ENCODE measurements at places on chromosomes 4 and X.
A peak's percentile ranks its signal among the peaks of the same experiment; 100 is the strongest.

GRCh38 chr4:152771741-152772533, 7.6 kb downstream of the TIGD4 start:
- no peak for DNase-seq

DNA sequence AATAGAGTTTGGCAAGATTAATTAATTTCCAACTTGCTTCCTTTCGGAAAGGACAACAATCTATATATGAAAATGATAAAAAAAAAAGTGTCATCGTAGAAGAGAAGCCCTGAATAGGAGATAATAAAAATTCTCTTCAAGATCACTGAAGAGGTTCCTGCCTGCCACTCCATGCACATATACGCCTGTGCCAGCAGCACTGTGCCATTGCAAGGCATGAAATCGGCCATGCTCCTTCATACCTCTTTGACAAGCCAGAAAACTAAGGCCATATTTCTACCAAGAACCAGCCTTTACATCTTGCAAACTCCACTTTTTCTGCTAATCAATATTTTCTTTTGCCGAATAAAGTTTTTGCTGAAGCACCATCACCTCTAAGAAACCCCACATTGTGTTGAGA, 365.5 kb downstream of the CXXC4 start:
- DNase-seq: no peak

DNA sequence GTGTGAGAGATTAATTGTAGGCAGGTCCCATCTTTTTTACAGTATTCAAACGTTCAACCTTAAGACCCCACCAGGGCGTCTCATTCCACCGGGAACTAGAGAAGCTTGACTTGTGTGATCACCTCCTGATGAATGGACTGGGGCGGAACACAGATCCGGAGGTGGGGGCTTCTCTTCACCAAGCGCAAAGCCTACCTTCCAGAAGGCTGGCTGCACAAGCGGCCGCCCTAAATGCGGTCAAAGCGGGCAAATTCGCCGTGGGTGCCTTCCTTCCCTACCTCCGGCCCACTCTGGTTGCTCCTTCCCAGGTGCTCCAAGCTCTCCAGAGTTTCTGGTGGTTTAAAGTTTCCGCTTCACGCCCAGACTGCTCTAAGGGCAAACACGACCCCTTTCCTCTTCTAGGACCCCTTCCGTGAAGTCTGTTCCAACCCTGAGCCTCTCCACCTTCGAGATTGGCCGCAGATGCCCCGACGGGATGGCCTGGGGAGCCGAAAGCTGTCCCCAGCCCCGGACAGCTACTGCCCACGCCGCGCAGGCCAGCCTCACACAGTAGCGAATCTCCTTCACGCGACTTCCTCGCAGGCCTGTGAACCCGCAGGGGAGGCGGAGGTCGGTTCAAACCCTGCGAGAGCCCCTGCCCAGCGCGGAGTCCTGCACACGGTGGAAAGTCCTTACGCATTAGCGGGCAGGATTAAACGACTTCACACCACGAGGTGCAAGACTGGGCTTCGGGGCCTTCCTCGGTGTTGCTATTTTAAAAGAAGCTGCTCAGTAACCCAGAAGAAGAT, 1.6 kb upstream of the WWC2 start:
- no peak for DNase-seq

- no peak for DNase-seq
Measured at GRCh38 chr4:185171373-185172071, 28.5 kb downstream of the SLC25A4 start.

GRCh38 chr4:77651820-77652219, 46.2 kb downstream of the CXCL13 start:
- DNase-seq: no peak

DNA sequence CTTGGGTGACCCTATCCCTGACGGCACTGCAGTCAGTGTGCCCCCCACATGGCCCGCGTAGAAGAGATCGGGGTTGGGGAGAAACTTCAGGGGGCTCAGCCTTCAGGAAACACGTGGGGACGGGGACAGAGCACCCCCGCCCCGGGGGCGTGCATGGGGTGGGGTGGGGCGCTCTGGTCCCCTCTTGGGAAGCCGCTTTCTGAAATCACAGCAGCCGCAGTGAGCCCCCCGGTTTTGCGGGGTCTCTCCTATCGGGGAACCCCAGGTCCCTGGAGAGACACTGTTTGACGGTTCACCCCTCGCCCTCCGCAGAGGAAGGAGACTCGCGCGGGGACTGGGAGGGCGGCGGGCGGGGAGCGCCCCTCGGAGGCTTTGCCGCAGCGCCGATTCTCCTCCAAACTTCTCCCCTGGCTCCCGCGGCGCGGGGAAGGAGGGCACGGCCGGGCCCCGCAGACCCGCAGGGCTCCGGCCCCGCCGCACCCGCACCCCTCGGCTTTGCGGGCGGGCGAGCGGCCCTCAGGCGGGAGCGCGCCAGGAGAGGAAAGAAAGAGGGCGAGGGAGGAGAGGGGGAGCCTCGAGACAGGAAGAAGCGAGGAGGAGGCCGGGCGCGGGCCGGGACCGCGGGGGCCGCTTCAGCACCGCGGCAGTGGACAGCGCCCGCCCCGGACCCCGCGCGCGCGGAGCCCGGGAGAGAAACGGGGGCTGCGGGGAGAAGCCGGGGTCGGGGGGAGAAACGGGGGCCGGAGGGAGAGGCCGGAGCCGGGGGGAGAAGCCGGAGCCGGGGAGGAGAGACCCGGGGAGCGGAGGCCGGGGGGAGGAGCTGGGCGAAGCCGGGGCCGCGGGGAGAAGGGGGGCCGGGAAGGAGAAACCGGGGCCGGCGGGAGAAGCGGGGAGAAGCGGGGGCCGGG, 612 bp downstream of the CPLX1 start:
- DNase-seq: no peak

DNA sequence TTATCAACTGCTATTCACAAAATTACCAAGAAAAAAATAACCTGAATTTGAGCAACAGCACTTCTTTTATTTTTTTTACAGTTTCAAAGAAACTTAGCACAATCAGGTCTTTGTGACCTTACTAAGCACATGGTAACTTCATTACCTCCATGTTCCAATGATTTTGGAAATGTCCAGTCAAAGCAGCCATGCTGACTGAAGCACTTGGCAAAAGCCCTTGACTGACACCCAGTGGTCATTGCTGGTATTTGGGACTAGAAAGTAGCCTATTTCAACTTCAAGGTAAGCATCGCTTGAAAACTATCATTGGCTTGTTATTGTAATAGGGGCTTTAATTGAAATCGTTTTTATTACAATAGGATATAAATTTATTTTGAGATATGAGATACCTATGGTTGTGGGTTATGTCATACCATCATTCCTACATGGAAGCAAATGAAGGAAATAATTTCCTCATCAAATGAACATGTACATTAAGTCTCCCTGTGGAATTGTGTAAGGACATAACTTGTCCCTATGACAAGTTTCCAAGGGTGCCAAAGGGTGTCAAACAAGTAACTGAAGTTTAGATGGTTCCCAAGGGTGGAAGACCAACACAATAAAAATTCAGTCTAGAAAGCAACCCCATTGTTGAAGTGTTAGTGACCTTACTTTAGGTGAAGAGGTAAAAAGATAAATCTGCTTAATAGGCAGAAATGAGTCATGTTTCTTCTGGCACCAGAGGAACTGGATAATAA, 15.2 kb upstream of the ANXA10 start:
- peak; percentile 44 for DNase-seq

GRCh38 chr4:170336238-170336775, 246.6 kb upstream of the AADAT start:
- no peak for DNase-seq

- DNase-seq: peak; percentile 8
Measured at GRCh38 chr4:37244583-37245390, at the start of gene NWD2. TSS of gene NWD2 (plus strand) at chr4:37244743. CDS start at chr4:37245068, 325 bp downstream.

DNA sequence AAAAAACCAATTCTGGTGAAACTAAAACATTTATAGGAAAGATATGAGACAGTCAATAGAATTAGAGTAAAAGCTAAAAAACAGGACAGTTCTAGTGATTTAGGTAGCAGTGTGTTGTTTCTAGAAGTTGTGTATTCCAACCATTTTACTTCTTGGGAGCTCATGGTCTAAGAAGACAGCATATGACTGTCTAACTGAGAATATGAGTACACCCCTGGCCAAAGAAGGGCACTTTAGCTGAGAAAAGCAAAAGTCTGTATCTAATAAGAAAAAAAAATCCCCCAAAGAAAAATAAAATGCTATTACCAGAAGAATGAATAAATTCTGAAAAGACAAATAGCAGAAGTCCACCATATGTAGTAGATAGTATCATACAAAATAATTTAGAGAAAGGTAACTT, 26.4 kb downstream of the EREG start:
- DNase-seq: no peak

- DNase-seq: no peak
Measured at GRCh38 chr4:99645036-99645435, 12.6 kb downstream of the C4orf54 start.

- DNase-seq: no peak
Measured at GRCh38 chr4:71677568-71677967, 106.3 kb downstream of the GC start.

- DNase-seq: no peak
Measured at GRCh38 chr4:150395872-150396271, 186.1 kb upstream of the MAB21L2 start.

GRCh38 chrX:141924293-141924692, 20.6 kb downstream of the MAGEC1 start:
- no peak for DNase-seq

GRCh38 chrX:44843318-44843702, 511 bp upstream of the DUSP21 start:
- no peak for DNase-seq

- DNase-seq: no peak
Measured at GRCh38 chr4:139725236-139725635, 59.6 kb downstream of the MGST2 start.

DNA sequence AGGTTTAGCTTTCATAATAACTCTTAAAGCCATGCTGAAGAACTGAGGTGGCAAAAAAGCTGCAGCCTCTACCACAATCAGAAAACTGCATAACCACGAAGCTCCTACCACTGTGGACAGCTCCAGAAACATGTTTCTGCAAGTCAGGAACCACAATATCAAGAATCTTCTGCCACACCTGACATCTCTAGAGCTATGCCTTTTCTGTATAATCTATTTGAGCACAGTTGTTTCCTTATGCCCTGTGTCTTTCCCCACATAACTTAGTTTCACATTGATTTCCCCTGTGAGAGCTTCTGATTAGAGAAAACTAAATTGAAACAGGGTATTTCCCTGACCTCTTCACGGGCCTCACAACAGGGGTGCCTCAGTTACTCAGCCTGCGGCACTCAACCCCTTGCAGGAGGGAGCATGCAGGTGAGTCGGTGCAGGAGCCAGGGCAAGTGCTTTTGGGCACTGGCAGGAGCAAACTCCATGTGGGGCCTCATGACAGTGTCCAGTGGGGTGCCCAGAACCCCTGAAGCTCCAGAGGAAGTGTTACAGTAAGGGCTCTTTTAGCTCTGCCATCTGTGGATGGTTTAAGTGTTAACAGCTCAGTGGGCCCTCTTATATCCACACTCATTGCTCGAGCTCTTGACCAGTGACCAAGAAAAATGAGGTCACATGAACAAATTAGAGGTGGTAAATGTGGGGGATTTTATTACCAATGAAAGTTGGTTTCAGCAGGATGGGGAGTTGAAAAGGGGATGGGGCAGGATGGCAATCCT, 132.8 kb upstream of the BMP3 start:
- DNase-seq: no peak

DNA sequence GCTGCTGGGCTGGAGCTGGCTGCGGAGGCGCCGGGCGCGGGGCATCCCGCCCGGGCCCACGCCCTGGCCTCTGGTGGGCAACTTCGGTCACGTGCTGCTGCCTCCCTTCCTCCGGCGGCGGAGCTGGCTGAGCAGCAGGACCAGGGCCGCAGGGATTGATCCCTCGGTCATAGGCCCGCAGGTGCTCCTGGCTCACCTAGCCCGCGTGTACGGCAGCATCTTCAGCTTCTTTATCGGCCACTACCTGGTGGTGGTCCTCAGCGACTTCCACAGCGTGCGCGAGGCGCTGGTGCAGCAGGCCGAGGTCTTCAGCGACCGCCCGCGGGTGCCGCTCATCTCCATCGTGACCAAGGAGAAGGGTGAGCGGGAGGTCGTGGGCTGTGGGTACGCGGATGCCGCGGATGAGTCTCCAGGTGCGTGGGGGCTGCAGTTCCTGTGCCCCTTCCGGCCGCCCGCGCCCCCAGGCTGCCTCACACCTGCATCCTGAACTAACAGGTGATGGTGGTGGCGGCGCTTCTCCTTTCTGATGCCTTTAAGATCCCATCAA, 499 bp downstream of the CYP2U1 start:
- no peak for DNase-seq

- DNase-seq: no peak
Measured at GRCh38 chr4:10656420-10656819, 28.1 kb downstream of the CLNK start.

GRCh38 chr4:41452484-41453225, 85.3 kb upstream of the LIMCH1 start:
- peak; percentile 86 for DNase-seq

GRCh38 chrX:11375614-11376119, 82.5 kb downstream of the AMELX start:
- DNase-seq: no peak

- no peak for DNase-seq
Measured at GRCh38 chr4:117873779-117874178, 160.5 kb upstream of the NDST3 start.

GRCh38 chr4:95091272-95091671, 333.5 kb downstream of the BMPR1B start:
- DNase-seq: no peak

DNA sequence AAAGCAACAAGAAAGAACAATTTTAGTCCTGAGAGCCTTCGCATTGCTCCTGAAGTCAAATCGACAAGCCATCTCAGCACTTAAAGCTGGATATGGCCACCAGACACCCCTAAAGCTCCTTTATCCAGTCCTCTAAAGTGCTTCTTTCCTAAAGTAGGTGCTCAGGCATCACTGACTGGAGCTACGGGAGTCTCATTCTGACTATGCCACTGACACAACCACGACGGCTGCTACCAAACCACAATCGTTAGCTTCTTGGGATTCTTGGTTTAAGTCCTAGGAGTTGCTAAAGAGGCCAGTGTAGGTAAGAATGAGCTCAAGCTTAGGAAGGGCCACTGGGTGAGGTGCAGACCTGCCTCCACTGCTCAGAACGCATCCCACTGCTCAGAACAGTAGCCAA, 1.0 kb downstream of the SLC10A6 start:
- no peak for DNase-seq

DNA sequence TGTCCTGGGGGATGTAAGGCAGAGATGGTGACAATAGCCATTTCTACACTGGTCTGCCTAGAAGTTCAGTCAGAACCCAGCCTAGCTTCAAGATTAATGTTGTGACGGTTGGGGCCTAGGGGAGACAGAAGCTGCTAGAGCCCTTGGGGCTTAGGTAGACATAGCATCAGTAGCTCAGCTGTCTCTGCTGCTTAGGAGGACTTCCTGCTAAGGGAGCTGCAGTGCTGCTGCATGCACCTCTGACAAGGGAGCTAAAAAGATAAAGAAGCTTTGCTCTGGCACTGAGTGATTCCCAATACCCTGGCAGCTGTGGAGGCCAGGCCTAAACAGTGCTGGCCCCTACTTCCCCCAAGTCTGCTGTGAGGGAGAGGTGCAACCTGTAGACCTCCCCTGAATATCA, 116.0 kb downstream of the CT47B1 start:
- no peak for DNase-seq

DNA sequence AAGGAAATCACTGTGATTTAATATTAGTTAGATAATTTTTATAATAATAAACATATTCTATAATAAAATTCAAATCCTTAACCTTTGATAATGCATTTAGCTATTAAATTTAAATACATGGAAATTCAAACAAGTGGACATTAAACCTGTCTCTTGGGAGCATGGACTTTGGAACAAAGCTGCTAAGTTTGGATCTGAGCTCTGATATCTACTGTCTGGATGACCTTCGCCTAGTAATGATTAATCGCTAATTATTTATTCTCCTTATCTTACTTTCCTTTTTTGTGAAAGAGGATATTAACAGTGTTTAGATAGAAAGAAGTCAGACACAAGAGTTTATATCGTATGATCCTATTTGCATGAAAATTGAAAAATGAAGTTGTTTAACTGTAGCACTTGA, 980.9 kb downstream of the FSTL5 start:
- DNase-seq: no peak
